ENCODE measurements at places on chromosomes 12 and 14.
A peak's percentile ranks its signal among the peaks of the same experiment; 100 is the strongest.

DNA sequence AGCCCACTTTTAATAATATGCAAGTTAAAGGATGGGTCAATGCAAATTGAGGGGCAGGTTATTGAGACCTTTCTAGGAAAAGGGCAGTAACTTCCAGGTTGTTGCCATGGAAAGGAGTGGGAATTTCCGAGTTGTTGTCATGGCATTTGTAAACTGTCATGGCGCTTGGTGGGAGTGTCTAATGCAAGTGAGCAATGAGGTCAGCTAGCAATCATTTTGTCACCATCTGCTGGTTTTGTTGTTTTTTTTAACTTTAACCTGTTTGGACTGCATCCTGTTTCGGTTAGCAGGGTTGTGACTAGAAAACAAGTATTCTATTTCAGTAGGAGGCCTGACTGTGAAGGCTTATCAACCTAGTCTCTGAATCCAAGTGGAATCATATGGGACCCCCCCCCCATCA lies 85.8 kb upstream of the TSPAN11 start:
- no peak for DNase-seq

- DNase-seq: no peak
Observed at GRCh38 chr14:52272375-52272774, 4.9 kb downstream of the PTGDR start.

- no peak for DNase-seq
Observed at GRCh38 chr12:4856596-4856995, 53.1 kb upstream of the KCNA1 start.

- DNase-seq: no peak
Observed at GRCh38 chr14:79483477-79484388, 727.6 kb downstream of the DIO2 start.

DNA sequence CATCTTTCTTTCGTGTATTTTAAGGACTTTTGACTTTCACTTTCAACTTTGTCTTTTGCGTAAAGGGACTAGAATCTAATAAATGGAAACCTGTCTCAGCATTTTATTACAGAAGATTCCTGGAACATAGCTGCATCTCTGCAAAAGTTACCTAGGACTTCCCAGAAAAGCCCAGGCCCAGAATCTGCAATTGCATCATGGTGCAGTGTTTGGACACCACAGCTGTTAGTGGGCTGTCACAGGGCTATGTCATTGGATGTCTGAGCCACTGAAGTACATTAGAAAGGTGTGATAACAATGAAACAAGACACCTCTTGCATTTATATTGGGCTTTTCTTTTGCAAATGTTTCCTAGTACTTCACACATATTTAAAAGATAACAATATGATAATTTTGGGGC lies 199.9 kb upstream of the IGF1 start:
- DNase-seq: no peak

DNA sequence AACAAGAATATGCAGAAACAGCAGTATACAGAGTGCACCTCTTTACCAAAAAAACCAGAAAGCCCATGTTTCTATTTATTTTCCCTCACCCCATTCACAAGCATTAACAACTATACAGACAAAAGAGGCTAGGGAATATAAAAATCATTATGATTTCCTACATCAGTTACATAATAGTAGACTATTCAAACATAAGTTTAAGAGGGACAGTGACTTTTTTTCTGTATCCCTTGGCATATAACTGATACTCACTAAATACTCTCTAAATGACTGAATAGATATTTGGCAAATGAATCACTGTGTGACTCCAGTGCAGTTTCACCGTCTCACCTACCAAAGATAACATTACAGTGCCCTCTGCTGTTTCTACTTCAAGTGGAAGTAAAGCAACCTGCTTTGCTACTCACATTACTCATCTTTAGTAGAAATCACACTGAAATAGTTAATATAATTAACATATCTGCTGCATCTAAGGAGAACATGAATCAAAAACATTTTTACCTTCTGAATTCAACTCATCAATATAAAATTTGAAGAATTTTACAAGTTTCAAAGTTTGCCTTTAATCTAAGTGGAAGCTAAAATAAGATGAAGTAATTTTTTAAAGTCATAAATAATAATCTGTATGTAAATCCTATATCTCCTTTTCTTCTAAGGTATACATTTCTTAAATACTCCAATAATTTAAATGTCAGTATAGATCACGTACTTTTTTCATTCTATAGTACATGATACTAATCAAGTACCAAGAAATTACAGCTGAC lies 103.8 kb downstream of the OSBPL8 start:
- DNase-seq: no peak

GRCh38 chr12:27006797-27007467 lies 7.3 kb downstream of the TM7SF3 start:
- no peak for DNase-seq

DNA sequence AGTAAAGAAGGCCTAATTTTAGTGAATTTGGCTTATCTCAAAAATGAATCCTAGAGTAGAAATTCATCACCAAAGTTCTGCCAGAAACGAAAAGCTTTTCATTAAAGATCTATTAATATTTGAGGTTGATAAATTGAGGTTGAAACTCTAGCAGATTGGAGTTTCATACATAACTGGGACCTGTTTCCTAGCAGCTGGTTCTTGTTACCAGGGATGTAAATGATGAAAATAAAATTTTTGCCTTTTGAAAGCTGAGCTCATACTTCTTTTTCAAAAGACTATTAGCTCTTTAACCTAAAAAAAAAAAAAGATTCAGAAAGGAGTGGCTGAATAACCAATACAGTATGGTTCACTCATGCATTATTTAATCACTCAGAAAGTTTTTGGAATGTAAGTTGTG lies 98.3 kb downstream of the PTGER2 start:
- no peak for DNase-seq

DNA sequence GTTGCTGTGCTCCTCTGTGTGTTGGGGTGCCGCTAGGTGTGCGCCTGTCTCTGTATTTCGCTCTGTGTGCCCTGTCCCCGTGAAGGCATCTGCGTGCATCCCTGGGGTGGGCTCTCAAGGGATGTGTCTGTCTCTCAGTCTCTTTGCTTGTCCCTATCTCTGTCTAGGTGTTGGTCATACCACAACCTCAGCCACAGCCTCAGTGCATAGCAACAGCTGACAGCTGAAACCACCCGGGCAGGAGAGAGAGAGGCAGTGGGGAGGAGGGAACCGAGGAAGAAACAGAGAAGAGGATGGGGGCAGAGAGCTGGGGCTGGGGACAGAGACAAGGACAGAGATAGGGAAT lies 953 bp upstream of the NXPH4 start:
- no peak for DNase-seq

DNA sequence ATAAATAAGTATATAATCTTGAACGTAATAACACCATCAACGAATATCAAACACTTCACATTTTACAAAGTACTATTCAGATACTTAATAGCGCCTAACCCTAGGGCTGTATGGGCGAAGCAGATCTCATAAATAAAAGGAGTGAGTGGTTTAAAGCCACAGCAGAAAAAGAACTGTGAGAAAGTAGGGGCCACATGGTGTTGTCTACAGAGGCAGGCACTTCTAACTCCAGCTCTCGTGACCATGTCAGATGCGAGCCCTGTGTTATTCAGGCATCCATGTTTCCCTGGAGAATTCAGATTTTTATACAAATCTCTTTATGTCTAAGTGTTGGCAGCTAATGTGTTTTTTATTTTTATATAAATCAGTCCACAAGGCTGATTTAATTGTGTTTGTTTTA lies 212.2 kb downstream of the FBXL14 start:
- DNase-seq: no peak

GRCh38 chr14:54251356-54251755 lies 145.5 kb upstream of the CDKN3 start:
- DNase-seq: no peak

DNA sequence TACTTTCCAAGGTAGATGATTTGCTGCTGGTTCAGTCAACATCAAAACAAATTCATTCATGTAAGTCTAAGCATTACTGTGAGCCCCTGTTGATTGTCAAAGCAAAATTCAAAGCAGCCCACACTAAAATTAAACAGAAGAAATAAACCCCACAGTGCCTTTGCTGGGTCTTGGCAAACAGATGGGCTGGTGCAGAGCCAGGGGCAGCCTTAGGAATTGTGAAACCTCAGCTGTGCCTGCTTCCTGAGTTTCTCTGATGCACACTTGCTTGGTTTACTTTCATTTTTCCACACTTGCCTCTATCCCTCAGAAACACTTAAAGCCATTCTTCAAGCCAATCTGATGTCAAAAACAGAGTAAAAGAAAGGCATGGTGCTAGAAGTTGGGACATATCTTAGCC lies 6.6 kb upstream of the PLEKHG7 start:
- peak; percentile 49 for DNase-seq

GRCh38 chr12:47082796-47083621 lies 3.2 kb upstream of the AMIGO2 start:
- DNase-seq: no peak

- DNase-seq: no peak
Observed at GRCh38 chr12:442235-442884, 17.4 kb upstream of the B4GALNT3 start.

DNA sequence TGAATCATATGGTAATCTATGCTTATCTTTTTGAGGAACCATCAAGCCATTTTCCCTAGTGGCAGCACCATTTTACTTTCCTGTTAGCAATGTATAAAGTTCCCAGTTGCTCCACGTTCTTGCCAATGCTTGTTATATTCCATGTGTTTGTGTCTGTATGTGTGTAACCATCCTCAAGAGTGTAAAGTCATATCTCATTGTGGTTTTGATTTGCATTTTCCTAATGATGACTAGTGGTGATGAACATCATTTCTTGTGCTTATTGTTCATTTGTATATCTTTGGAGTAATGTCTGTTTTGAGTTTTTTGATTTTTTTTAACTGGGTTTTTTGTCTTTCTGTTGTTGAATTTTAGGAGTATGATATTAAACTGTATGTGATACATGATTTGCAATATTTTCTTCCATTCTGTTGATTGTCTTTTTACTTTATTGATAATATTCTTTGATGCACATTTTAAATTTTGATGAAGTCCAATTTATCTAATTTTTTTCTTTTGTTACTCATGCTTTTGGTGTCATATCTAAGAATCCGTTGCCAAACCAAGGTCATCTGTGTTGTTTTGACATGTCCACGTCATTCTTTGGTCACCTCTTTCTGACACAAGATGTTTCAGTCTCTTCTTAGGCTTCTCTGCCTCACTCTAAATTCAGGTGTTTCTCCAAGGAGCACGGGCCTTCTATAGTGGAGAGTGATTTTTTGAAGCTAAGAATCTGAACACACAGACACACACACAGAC lies 36.1 kb downstream of the PPHLN1 start:
- DNase-seq: no peak

DNA sequence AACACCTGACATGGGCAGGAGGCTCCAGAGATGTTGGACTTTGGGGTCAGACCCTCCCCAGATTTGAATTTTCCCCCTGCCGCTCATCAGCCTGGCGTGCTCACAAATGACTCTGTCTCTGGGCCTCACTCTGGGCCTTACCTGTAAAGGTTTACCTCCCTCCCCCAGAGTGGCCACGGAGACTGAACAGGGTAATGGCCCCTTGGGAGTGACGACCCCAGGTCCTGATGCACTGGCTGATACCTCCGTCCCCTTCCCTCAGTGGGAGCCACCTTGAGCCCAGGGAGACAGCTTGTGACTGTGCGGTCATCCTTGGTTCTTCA lies 7.0 kb downstream of the SLC25A29 start:
- peak; percentile 13 for DNase-seq

DNA sequence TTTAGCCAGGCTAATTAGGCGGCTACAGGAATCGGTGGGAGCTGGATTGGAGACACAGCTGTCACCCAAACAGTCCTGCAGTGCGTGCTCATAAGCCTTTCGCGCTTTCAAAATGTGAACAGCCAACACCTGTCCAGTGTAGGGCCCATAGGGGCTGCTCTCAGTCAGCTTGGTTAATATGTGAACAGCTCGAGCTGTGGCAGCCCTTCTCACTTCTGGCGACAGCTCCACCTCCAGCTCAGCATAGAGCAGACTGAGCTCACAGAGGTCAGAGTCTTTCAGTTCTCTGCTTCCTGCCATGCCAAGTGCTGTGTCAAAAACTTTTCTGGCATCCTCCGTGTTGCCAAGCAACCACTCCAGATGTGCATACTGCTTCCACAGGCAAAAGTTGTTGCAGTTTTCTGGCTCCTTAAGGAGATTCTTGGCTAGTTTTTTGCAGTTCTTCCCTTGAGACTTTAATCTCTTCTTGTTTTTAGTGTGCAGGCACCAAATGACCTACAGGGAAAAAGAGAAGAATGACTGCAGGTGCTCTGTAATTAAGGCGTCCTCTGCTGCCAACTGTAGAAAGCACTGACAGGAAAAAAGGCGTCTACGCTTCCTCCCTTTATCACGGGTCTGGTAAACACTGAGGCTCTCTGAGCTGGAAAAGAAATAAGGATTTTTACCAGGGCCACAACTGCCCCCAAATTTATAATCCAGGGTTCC lies 32.5 kb downstream of the PSMC1 start:
- no peak for DNase-seq

- no peak for DNase-seq
Observed at GRCh38 chr12:130164936-130165335, 2.7 kb downstream of the FZD10 start.

DNA sequence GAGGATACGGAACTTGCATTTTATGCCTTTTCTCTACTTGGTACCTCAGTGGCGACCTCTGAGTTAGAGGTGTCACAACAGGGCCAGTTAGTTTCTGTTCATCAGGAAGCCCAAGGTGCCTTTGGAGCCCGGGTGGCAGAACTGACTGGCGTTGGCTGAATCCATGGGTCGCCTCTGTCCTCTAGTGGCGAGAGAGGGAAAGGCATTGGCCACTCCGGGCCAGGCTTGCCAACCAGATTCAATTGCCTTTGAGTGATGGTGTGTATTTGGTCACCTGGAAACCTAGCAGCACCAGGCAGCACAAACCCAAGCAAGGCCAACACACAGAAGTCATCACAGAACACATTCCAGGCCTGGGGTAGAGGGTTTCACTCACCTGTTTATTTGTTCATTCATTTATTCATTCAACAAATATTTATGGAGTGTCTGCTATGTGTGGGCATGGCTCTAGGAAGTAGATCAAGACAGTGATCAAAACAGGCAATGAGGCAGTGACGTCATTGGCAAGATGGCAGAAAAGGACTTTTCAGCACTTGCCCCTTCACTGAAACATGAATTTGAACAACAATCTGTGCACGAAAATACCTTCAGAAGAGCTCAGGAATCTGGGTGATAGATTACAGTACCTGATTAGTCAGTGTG lies 40.5 kb upstream of the KCNA5 start:
- DNase-seq: peak; percentile 61

DNA sequence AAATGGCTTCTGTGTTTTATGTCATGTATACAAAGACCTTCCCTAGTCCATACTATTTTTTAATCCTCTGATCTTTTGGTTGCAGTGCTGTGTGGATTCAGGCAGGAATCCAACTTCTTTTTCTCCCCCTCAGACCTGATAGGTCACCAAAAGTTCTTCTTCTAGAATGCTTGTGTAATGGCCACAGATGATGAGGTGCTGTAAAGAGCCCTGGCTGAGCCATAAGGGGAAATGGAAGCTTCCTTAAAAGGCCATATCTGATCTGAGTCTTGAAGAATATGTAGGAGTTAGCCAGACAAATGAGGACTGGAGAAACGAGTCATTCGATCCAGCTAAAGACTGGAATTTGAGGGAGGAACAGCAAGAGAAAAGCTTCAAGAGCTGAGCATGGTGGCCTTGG lies 353.9 kb downstream of the PCNX1 start:
- no peak for DNase-seq

GRCh38 chr12:27469176-27469736 lies 22.7 kb downstream of the SMCO2 start:
- no peak for DNase-seq
